Right atrium auricular region (tissue), 2 donors: ENCODE measurements at places on chromosomes 11 and 22. TPM values are rescaled to one million over a fixed set of nuclear protein-coding genes. Genes with fewer than 3 reads are reported as not detected.

- DNase-seq, result no peak
Measured at GRCh38 chr11:44976576-44976975, 25.9 kb upstream of the TP53I11 start.

GRCh38 chr11:10506008-10506370, 35.0 kb downstream of the RNF141 start:
- no peak for DNase-seq

DNA sequence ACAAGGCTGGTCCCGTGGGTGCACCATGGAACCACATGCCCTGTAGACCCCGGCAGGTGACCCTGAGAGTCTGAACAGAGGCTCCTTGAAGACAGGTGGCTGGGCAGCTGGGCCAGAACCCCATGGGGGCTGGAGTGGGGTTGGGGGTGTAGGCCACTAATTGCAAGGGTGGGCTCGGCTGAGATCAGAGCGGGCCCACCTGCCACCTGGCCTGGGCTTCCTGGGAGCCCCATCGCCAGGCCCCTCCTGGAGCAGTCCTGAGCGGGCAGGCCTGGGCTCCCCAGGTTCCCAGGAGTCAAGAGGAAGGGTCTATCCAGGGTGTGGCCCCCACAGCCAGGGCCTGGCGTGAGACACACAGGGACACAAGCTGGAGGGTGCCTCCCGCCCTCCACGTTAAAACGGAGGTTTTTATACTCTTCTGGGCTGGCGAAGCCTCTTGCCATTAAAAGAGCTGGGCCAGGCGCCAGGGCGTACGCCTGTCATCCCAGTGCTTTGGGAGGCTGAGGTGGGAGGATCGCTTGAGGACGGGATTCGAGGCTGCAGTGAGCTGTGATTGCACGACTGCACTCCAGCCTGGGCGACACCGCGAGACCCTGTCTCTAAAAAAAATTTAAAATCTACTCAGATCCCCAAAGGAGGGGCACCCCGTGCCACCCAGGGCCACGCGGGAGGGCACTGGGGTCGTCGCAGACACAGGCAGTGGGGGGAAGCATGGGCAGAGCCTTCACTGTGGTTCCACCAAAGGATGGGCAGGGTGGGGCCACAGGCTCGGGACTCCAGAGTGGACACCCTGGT, 4.8 kb upstream of the TRABD start:
- DNase-seq, result no peak

DNA sequence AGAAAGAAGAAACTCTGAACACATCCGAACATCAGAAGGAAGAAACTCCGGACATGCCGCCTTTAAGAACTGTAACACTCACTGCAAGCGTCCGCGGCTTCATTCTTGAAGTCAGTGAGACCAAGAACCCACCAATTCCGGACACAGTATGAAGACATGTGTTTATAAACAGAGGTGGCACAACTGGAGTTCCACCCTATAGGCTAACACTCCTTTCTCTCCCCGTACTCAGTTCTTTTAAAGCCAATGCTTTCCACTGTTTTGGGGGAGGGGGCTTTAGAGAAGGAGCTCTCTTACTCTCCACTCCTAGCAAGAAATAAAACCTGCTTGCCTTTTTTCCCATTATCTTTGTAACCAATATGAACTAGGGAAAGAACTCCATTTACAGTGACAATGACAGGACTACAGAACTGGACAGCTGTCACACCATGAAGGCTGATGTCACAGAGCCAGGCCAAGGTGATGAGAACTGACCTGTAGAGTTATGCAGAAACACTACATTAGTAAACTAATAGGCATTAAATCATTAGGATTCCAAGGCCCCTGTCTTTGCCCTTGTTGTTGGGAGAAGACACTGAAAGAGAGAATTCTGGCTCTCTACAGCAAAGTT, 733 bp downstream of the TRIM5 start:
- DNase-seq, result no peak

GRCh38 chr11:9992306-9992705, 301.7 kb downstream of the SBF2 start:
- DNase-seq, result no peak

GRCh38 chr22:37126882-37127281, 17.4 kb upstream of the TMPRSS6 start:
- no peak for DNase-seq

DNA sequence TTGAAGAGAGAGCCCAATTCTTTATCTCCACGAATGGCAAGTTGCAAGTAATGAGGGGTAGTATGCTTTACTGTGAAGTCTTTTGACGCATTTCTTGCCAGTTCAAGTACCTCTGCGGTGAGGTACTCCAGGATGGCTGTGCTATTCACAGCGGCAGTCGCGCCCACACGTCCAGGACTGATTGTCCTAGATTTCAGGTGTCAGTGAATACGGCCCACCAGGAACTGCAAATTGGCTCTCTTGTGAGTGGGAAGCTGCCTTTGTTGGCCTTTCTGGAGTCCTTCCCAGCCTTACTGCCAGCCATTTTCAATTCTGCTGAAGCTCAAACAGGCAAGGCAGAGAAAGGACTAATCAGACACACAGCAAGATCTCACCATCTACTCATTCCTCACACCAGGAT, 8.5 kb downstream of the PPFIA1 start:
- no peak for DNase-seq

- no peak for DNase-seq
Measured at GRCh38 chr22:28348613-28349609, 330.7 kb downstream of the TTC28 start.

DNA sequence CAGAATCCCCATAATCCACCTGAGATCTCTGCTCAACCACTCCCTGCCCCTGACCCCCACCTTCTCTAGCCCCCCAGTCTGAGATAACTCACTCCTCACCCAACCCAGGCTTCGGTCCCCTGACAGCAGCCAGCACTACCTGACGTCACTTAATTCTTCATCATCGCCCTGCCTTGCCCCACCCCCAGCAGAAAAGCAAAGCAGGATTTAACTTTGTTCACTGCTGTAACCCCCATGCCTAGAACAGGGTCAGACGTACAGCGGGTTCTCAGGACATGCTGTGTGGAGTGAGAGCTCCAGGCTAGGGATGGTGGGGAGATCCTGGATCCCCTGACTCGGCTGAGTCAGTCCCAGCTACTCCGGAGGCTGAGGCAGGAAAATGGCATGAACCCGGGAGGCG, 45.8 kb downstream of the ELFN2 start:
- no peak for DNase-seq

SAA1 gene
- total RNA-seq, result 6.8 TPM

- DNase-seq, result no peak
Measured at GRCh38 chr11:70040452-70040851, 37.7 kb upstream of the ANO1 start.

GTF2H1 gene
- 23.8 TPM for total RNA-seq

DNA sequence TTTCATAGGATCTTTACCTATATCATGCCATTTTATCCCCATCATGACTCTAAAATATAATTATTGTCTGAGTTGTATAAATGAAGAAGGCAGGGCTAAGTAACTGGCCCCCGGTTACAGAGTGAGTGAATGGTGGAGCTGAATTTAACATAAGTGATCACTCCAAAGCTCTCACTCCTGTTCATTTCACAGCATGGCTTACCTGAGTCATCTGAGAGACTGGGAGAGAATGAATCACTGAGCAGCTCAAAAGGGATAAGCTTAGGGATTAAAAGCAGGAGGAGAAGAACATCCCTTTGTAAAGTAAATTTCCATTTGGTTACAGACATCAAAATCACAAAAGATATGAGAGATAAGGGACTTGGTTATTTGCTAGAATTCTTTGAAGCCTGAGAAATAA, 294.0 kb upstream of the CTSC start:
- no peak for DNase-seq

DNA sequence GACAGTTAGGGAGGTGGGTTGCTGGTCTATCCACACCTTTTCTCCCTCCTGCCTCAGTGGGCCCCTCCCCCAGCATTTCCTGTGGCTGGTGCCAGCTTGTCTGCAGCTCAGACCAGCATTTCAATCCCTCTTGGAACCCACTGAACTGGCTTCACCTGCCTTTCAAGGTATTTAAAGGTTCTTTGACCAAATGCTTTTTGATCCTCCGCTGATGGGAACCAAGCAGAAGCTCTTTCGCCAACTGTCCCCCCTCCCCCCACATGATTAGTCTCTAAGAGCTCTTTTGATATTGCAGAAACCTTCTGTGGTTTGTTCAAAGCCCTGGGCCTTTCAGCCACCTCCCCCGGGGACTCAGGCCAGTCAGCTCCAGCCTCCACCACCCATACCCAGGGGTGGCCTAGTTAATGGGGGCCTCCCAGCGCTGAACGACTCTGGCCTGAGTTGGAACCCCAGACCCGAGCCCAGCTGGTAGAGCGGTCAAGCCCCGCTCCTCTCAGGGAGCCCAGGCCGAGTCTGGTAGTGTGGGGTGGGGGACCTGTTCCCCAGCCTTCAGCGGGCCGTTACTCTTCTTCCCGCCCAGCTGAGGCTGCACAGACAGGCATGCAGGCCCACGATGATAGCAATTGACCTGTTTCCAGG, 6.0 kb upstream of the SYT7 start:
- no peak for DNase-seq

- DNase-seq, result no peak
Measured at GRCh38 chr22:19704355-19705015, 9.8 kb upstream of the SEPTIN5 start.

GRCh38 chr11:134501406-134502152, 89.5 kb upstream of the B3GAT1 start:
- no peak for DNase-seq

DNA sequence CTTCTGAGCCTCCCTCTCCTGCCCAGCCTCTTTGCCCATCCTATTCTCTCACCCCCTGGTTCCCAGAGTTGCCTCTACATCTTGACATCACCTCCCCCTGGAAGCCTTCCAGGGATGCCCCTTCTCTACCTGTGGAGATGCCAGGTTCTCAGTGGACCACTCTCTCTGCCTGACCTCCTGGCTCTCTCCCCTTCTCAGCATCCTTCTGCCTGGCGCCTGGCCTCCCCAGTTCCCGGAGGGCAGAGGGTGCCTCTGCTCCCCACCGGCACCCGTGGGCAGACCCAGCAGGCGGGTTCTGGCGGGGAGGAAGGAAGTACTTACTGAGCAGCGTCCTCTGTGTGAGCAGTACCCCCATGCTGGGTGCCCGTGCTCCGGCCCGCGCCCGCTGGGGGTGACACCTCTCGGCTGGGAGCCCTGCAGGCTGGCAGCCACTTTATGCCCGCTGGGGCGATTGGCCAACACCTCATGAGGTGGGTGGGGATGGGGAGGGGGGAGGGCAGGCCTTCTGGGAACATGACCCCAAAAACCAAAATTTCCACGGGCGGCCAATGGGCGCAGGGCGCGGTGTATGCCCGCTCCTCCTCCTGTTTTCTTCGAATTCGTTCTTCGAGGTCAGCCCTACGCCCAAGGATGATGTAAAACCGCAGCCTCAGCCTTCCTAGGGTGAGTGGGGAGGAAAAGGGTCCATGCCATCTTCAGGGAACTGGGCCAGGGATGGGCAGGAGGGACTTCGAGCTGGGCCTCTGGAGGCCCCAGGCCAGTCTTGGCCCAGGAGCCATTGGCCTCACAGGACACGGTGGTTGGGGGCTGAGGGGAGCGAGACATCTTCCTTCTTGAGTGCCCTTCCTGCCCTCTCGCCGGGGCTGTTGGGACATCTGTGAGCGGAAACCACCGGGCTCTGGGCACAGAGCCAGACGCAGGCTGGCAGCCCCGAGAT, at the start of gene OSM:
TSS of gene OSM (minus strand) at position 407 of the 937 bp plus-strand sequence. CDS start at position 355, 52 bp downstream.
- peak; percentile 71 for DNase-seq

GRCh38 chr11:7591107-7591894, 77.5 kb downstream of the PPFIBP2 start:
- peak; percentile 40 for DNase-seq

GRCh38 chr11:61034111-61034510, 62.6 kb downstream of the CD6 start:
- no peak for DNase-seq

- peak; percentile 94 for DNase-seq
Measured at GRCh38 chr11:124875943-124876817, 10.9 kb downstream of the ROBO3 start.

DNA sequence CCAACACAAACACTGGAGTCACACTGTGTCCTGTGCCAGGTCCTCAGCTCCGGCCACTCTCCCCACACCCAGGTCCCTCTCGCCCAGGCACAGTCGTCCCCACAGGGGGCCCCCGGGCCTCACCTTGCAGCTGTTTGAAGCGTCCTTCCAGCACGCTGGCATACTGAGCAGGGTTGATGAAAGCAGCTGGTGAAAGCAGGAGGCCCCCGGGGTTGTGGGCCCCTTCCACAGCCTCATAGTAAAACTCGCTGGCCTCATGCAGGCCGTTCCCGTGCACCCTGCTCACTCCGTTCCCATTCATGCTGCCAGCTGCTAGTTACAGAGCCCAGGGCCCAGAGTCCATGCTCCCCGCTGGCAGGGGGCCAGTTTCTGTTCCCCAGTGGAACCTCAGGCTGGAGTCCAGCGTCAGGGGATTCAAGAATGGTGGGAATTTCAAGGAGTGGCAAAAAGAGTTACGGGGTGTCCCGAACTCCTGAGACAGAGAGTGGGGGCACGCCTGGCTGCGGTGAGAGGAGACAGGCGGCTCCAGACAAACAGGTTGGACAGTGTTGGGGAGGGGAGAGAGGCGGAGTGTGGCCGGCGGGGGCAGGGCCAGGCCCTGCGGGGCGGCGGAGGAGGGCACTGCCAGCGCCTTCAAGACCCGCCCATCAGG, 10.6 kb downstream of the SPTBN2 start:
- DNase-seq, result no peak

DNA sequence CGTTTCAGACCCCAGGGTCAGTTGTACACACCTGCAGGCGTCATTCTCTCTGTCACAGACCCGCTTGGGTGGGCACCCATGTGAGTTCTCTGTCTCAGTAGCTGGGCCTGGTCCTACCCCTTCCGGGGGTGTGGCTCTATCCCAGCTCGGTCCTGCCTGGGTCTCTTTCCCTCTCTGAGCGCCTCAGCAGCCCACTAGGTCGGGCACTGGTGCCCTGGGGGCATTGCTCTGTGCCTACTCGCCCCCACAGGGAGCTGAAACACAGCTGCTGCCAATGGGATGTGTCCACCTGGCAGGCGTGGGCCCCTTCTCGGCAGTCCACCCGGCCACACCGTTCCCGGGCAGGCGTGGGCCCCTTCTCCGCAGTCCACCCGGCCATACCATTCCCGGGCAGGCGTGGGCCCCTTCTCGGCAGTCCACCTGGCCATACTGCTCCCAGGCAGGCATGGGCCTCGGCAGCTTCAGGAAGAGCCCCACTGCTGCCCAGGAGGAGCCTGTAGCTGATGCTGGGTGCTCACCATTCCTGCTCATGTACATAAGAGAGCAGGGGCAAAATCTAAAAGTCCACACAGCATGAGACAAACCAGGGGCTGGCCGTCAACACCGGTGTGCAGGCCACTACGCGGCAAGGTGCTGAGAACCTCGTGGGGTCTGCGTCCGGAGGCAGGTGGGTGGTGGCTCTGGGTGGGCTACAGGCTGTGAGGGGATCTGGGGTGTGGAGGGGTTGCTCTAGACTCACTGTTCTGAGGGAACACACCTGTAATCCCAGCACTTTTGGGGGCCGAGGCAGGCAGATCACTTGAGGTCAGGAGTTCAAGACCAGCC, 12.3 kb downstream of the MLC1 start:
- DNase-seq, result no peak

DNA sequence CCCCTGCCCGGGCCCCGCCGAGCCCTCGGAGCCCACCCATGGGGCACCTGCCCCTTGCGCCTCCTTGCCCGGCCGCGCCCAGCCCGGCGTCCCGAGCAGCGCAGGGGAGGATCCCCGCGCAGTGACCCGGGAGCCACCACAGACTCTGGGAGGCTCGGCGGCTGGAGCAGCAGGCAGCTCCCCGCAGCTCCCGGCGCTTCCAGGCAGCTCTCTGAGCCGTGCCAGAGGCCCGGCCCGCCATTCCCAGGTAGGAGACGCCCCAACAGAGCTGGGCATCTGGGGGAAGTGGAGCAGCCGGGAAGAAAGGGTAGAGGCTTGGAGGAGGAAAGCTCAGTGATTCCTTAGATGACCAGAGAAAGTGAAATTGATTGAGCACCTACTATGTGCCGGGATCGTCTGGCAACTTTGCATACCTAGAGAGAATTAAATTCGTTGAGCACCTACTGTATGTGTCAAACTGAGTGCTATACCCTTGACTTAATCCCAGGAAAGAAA, 670 bp downstream of the RASD2 start:
- no peak for DNase-seq

PHF21A gene
- total RNA-seq, result 35.5 TPM
